ENCODE measurements at places on chromosomes 12 and 14. TPM values are rescaled to one million over a fixed set of nuclear protein-coding genes. Genes with fewer than 3 reads are reported as not detected.

Gene ZFYVE26
- total RNA-seq = 34.9 TPM

Gene SLCO1B1
- not detected for total RNA-seq

Gene TAS2R30
- total RNA-seq = 8.6 TPM

Gene RHEBL1
- total RNA-seq = 1.1 TPM

Gene SLC39A2
- total RNA-seq = not detected

Data from aorta (tissue), 5 donors.